ENCODE measurements at places on chromosomes 5 and 9. TPM values are rescaled to one million over a fixed set of nuclear protein-coding genes. Genes with fewer than 3 reads are reported as not detected.
A peak's percentile ranks its signal among the peaks of the same experiment; 100 is the strongest.

The ISCA1 gene
- 63.4 TPM for total RNA-seq

DNA sequence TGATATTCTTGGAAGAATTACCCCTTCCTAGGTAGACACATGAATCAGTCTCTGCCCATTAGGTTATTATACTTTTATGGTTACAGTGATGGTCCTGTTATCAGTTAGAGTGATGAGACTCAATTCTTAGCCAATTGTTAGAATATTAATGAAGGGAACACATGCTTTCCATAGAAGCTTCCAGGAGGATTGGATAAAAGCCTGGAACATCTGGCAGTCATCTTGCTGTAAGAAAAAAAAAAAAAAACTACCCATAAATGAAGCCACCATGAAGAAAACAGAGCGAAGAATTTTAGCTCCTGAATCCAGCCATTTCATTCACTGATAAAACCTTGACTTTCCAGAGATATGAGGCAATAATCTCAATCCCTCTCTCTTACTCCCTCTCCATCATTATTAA is 262.5 kb upstream of the GRIN3A start:
- no peak for DNase-seq

GRCh38 chr9:83472764-83473163 is 65.4 kb downstream of the FRMD3 start:
- no peak for DNase-seq

DNA sequence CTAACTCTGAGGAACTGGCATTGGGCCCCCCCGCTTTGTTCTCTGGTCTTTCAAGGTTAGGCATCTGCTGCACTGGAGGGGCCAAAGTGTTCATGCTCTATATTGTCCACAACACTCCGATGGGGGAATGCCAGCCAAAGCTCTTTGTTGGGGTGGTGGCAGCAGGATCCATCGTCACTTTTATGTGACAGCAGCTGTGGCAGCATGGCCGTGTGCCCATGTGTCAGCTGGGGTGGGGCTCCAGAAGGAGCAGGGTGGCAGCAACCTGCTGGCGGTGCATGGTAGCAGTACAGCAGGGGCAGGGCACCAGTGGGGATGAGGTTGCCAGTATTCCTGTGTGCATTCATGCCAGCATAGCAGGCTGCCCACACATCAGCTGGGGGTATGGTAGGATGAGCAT is 28.2 kb downstream of the ITGA2 start:
- no peak for DNase-seq

The PROB1 gene
- total RNA-seq: 0.91 TPM

- no peak for DNase-seq
These were observed 45.8 kb downstream of the KIAA1958 start for GRCh38 chr9:112532427-112532826.

- DNase-seq: no peak
These were observed 343 bp upstream of the FANCC start for GRCh38 chr9:95317893-95318211.

DNA sequence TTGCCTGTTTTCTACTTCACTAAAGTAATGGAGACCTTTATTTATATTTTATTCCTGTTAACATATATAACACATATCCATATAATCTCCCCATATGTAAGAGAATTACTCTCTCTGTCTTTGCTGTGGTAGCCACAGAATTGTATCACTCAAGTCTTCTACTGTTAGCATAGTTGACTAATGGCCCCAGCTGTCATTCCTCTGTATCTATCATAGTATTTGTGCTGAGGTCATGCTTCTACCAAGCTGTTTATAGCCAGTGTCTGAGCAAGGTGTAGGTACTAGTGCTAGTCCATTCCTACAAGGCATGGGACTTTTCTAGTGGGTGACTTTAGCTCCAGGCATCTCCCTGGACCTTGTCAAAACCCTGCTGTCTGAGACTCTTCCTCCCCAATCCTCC is 244.1 kb downstream of the KIAA0825 start:
- no peak for DNase-seq

DNA sequence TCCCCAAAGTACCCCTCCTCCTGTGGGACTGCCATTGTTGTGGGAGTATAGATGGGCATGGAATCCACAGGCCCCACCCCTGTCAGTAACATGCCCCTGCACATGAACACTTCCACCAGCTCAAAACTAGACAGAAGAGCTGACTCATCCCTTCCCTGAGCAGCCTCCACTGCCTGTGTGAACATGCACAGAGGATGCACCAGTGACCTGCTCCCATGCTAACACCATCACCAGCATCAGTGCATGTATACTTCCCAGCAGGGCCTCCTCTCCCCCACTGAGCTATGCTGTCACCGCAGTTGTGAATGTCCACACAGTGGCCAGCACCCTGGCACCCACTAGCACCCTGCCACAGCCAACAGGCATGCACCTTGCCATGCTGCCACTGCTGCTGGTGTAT is 939.8 kb downstream of the EFNA5 start:
- DNase-seq: no peak

GRCh38 chr5:151925340-151925739 is 689 bp upstream of the GLRA1 start:
- no peak for DNase-seq

GRCh38 chr9:124441291-124441690 is 9.0 kb upstream of the ADGRD2 start:
- no peak for DNase-seq

GRCh38 chr5:26329562-26330189 is 708.7 kb downstream of the CDH9 start:
- DNase-seq: no peak

DNA sequence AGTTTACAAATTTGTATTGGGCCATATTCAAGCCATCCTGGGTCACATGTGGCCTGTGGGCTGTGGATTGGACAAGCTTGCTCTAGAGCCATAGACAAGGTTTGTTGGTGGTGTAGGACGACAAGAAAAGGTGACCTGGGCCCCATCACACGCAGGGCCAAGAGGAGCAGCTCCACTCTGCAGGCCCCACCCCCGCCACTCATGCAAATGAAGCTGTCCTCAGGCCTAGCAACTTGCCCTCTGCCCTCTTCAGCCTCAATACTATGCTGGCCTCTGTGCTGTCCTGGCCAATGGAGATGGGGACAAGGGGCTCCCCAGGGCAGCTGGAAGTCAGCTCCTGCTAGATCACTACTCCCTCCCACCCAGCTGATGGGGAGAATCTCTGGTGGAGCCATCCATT is 55.2 kb upstream of the TMEM252 start:
- no peak for DNase-seq

GRCh38 chr9:94280409-94280989 is 21.4 kb downstream of the ZNF169 start:
- DNase-seq: no peak

GRCh38 chr9:136544964-136545691 is 720 bp downstream of the NOTCH1 start:
- peak; percentile 51 for DNase-seq

- DNase-seq: no peak
These were observed 14.4 kb downstream of the SIT1 start for GRCh38 chr9:35636135-35636876.

DNA sequence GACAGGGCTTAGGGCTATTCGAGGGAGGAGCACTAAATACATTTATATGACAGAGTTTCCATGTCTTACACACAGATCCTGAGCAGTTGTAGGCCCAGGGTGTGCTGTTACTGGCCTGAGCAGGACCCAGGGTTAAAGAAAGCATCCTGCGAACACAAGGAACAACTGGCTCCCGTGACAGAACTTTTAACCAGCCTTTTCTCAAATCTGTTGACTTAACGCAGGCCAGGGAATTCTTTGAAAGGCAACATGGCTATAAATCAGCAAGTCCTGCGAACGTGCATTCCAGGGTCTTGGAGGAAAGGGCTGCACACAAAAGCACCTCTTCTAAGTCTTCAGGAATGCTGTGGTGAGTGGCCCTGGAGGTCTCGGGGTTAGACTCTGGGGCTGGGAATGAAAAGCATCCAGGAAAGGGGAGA is 45.2 kb upstream of the ANKRD55 start:
- no peak for DNase-seq

- no peak for DNase-seq
These were observed 38.5 kb downstream of the SNCAIP start for GRCh38 chr5:122350496-122350895.

The B4GALT1 gene
- total RNA-seq: 128 TPM

The RNF38 gene
- total RNA-seq: 90.0 TPM

GRCh38 chr5:88826646-88827585 is 56.1 kb downstream of the MEF2C start:
- no peak for DNase-seq

DNA sequence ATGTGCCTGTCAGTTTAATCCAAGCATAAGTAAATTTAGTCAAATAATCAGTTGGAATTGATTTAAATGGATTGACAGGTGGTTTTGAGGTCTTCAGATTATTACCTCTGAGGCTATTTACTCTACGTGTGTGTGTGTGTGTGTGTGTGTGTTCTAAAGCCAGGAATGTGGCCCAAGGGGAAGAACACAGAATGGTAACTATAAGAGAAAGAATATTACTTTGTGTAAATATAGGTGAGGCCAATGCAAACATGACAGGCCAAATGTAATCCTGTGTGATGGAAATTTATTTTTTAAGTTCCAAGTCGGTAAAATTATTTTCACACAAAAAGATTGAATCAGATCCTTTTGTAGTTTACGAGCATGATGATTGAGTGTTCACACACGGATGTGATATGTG is 390.0 kb downstream of the PLK2 start:
- DNase-seq: no peak

- peak; percentile 32 for DNase-seq
These were observed 139.9 kb downstream of the PIP5K1B start for GRCh38 chr9:68844631-68845612.

DNA sequence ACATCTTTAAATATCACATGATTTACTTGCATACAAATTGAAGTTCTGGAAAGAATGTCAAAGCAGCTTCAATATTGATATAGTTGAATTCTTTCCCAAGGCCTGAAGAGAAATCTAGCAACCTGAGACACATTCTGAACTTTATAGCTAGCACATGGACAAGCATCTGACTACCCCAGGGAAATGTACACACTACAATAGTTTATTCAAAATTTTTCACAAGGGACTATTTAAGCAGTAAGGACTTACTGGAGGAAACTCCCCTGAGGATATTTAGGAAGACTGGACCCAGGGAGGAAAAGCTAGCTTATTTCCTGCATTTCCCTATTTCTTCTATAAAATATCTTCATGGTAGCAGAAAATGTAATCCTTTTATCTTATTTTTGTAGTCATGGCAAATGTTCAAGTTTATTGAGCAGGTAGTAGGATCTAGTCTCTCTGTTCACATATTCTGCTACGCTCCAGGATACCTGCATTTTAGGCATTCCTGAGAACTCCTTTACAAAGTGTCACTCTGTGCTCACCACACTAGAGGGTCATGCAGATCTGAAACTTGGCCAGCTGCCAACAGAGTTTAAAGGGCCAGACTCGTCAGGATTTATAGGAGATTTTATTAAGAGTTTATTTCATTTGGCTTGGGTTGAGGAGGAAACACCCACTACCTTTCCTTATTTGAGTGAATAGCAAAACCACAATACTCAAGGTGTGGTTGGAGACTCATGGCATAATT is 348.4 kb upstream of the FTMT start:
- no peak for DNase-seq

- DNase-seq: no peak
These were observed 38.8 kb upstream of the PWWP2A start for GRCh38 chr5:160158087-160158486.

DNA sequence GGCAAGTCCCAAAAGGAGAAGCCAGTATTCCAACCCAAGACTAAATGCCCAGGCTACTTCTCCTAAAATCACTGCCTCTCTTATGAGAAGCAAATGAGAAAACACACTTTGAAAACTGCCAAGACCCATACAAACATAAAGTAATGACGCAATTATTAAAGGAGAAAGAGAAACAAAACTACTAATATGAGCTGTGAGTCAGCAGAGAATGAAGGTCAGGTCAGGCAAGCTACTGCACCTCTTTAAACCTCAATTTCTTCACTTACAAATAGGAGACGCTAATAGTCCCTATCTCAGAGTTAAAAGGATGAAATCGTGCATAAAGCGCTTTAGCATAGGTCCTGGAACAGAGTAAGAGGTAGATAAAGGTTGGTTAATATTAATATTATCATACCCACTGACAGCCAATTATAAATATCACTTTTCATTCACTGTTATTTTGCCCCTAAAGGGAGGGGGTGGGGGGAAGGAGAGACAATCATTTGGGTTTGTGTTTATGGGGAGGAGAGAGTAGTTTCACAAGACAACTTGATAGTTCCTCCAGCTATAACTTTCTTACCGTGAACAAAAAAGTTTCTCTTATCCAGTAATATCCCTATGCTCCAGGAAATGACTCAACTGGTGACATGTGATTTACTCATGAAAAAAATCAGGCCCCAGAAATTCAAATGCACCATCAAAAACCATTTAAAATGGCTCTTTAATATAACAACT is 3.6 kb downstream of the PSMB7 start:
- no peak for DNase-seq
